ENCODE measurements at places on chromosomes 16 and 17.

GRCh38 chr17:44992242-44992939 lies 24.3 kb upstream of the C1QL1 start:
- DNase-seq = no peak

DNA sequence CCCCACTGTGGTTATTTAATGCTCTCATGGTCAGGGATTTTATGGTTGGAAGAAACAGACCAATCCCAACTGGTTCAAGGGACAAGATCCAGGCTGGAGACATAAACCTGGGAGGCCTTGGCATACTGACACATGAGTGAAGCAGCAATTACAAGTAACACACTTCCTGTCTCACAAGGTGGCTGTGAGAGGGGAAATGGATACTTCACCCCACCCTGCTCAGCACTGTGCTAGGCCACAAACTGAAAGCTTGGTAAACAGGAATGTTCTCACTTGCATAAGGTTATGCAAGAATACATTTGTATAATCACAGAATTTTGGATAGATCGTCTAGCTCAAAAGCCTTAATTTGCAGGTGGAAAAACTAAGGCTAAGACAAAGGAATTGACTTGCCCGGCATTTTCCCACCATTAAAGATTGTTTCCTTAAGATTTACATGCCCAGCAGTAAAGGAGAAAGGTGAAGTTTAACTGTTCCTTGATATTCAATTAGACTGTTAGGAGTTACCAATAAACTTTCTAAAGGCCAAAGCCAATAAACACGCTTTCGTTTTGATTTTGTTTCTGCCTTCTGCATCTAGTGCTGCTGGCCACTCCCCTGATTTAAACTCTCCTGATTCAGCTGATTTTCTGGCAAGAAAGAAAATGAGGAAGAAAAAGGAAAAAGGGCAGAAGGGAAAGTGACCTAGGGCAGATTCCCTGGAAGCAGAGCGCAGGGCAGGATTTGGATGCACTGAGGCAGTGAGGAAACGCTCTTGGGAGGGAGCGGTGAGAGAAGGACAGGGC lies 215.6 kb upstream of the CDH5 start:
- DNase-seq = no peak

DNA sequence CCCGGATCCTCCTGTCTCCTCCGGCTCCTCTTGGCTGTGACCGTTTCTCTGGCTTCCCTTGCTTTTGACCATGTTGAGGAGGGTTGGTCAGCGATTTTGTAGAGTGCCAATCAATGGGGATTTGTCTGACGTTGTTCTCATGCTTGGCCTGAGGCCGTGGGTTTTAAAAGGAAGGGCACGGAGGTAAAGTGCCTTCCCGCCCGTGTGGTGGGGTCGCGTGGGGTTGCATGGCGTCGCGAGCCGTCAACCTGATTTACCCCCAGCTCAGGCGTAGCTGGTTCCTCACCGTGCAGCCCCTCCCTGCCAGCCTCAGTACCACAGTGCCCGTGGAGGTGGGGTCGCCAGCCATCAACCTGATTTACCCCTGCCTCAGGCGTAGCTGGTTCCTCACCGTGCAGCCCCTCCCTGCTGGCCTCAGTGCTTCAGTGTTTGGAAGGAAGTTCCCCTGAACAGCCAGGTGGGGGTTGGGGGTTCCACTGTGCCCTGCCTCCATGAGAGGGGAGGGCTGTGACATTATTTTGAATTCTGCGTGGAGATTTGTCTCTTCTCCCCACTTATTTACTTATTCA lies 5.0 kb downstream of the TPSAB1 start:
- DNase-seq = no peak

DNA sequence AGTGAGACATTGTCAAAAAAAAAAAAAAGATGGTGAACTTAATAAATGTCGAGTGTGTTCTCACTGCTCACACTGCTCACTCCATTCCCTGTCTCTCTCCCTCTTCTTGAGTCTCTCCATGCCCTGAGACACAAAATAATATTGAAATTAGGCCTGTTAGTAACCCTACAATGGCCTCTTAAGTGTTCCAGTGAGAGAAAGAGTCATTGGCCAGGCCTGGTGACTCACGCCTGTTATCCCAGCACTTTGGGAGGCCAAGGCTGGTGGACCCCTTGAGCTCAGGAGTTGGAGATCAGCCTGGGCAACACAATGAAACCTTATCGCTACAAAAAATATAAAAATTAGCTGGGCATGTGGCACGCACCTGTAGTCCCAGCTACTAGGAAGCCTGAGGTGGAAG lies 16.2 kb upstream of the CSF3 start:
- no peak for DNase-seq

DNA sequence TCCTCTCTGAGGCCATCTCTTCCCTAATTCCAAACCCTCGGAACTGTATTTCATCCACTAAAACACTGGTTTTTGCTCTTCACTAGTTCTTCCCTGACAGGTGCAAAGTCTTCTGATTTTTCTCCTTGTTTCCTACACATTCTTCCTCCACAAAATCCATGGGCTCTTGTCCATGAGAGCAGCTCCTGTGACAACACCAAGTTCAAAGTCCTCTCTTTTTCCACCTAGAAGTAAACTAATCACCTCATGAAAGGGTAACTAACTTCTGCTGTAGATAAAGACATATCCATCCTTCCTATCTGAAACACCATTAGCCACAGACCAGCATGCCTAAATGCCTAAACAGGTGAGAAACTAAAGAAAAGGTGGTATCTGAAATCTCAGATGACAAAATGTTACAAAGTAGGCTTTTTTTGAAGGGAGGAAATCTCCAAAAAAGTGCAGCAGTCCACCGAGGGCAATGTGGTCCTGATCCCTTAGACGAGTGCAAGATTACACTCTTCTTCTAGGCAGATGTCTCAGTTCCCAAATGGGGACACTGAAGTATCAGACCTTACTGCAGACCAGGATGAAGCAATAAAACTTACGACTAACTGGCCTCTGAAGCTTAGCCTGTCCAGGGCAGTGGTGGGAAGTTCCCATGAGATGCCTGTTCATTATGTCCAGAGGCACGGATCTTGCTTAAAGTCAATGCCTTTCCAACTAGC lies 2.8 kb downstream of the PIP4K2B start:
- no peak for DNase-seq

DNA sequence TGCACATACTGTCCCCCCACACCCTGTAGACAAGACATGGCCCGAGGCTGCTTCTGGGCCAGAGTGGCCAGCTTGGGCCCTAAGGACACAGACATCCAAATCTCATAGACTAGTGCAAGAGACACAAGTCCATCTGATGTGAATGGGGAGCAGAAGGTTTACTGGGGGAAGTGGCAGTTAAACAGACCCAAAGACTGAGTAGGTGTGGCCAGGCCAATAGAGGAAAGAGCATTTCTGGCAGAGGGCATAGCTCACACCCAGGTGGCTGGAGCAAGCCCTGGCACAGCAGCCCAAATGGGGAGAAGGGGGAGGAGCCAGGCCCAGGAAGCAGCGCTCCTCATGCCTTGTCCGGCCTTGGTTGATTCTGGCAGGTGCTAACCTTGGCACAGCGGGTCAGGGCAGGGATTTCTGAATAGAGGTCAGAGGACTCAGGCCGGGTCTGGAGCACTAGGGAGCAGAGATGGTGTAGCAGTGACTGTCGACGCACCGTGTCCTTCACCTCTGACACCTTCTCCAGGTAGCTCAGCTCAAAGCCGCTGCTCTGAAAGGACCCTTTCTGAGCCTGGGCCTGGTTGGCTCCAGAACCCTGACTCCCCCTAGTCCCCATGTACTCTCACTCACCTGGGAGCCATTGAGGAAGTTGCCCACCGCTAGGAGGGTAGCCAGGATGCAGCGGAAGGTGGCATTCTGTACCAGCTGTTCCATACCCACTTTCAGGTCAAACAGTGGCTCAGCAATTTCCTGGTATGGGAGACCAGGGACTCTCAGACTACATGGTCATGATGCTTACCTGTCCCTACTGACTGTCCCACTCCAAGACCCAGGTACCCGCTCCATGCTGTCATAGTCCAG lies 4.1 kb downstream of the TMEM208 start:
- DNase-seq = no peak

DNA sequence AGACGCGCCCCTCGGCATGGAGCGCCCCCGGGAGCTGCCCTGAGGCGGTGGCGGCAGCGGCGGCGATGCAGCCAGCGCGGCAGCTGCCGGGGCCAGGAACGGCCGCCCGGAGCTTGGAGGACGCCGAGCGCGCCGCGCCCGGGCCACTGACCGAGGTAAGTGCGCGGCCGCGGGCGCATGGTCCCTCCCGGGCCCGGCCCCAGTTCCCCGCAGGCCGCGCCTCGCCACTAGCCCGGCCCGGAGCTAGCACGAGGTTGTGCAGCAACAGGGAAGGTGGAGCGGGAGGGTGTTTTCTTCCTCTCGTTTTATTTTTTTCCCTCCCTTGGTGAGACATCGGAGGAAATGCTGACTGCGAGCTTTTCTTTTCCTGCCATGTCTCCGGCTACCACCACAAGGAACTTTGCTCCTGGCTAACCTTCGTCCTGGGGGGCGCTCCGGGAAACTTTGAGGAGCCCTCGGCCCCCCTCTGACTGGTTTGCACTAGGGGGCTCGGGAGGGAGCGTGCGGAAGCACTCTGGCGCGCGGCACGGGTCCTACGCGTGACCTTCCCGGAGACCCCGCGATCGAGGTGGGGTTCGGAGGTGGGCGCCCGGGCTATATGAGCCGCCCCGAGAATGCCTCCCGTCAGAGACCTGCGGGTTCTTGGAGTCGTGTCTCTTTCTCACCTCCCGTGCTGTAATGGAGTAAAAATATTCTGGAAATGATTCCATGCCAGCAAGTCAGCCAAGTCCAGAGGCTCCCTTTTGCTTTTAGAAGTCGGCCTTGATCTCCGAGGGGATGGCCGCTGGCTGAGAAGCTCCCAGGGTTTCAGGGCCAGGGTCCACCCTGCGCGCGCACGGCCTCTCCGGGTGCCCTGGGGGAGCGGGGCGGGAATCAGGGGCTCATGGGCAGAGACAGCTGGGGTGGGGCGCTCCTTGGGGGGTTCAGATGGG lies 868 bp downstream of the KCNJ12 start:
- no peak for DNase-seq

DNA sequence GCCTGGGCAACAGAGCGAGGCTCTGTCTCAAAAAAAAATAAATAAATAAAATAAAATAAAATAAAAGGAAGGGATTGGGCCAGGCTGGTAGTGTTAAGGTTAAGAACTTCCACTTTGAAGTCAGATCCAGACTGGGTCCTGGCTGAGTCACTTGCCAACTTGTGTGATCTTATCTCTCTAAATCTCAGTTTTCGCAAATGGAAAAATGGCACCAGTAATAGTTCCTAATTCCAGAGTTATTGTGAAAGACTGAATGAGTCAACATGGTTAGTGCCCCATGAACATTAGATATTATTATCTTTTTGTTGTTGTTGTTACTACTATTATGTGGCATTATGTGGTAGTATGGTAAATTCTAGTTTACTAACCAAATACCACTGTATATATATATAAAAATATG lies 188.0 kb upstream of the AXIN2 start:
- DNase-seq = no peak

DNA sequence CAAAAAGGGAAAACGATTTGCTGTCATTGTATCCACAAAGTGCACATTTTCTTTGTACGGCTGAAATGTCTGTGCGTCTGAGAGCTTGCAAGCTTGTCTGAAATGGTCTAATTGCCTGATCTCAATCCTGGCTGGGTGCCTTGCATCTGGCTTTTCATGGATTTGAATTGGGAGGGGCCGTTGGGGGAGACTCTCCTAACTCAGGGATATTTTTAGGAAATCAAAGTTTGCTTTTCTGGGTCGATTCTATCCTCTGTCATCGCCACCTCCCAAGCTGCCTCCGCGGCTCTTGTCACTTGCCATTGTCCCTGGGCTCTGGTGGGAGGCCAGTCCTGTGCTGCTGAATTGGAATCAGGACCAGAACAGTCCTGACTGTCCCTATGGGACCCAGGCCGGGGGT lies 33.3 kb upstream of the MGAT5B start:
- no peak for DNase-seq

GRCh38 chr16:55056585-55057401 lies 126.1 kb downstream of the IRX5 start:
- no peak for DNase-seq

DNA sequence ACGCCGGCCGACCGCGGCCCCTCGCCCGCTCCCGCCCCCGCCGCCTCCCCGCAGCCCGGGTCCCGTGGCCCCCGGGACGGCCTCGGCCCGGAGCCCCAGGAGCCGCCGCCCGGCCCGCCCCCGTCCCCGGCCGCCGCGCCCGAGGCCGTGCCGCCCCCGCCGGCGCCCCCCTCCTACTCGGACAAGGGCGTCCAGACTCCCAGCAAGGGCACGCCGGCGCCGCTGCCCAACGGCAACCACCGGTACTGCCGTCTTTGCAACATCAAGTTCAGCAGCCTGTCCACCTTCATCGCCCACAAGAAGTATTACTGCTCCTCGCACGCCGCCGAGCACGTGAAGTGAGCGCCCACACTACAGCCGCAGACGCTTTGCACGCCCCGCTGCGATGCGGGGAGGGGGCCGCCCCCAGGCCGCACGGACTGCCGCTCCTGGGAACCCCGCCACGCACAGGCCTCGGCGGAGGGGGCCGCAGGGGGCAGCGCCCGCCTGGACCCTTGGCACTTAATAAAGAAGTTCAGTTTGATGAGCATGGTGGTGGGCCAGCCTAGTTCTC lies 35.5 kb upstream of the ZC3H18 start:
- DNase-seq = no peak

DNA sequence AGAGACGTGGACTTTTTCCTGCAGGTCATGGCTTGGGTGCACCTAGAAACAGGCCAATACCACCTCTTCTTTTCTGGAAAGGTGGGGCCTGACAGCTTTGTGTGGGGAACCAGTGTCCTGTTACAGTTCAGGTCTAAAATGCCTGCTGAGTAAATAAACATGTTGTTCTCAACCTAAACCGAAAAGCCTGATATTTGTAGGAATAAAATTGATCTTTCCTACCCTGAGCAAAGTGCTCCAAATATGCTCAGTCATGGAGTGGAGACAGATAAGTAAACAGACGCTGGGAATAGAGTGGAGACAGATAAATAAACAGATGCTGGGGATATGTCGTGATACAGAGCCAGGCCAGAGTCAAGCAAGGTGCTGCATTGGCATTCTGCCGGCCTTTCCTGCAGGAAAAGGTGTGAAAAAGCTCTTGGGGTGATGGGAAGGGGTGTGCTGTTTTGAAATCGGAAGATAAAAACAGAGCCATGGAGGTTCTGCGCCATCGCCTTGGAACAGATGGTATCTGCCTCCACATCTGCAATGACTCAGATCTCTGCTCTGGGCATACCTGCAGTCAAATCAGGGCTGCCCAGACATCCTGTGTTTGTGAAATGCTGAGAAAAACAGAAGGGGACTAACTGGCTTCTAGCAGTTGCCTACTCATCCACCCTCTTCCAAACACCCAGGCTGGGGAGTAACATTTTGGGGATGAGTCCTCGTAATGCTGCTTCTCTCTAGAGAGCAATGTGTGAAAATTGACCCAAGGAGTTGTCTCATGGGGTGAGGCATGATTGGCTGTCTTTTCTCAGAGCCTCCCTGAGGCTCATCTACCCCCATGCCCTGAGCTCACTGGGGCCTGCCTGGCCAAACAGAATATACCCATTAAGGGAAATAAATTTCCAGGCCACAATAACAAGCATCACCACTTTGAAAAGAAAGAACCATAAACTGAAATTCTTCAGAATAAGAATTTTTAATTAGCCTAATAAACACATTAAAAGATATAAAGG lies 16.8 kb upstream of the TRPV2 start:
- no peak for DNase-seq
